ENCODE measurements at places on chromosomes 4 and X. TPM values are rescaled to one million over a fixed set of nuclear protein-coding genes. Genes with fewer than 3 reads are reported as not detected.

ATP8A1 gene
- 54.6 TPM for total RNA-seq

DNA sequence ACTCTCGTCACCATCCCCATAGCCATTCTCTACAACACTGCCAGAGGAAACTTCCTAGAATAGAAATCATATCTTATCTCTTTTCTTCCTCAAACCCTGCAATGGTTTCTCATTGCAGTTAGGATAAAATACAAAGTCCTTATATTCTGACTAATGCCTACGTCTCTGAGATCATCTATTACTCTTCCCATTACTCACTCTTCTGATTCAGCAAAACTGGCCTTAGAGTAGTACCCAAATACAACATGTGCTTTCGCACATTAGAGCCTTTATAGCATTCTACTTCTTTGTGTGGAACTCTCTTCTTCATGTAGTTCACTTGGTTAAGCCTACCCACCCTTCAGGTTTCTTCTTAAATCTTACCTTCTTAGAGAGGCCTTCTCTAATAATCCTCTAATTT is 28.0 kb downstream of the LHFPL1 start:
- no peak for DNase-seq

GRCh38 chr4:133059117-133059516 is 90.0 kb upstream of the PCDH10 start:
- no peak for DNase-seq

GRCh38 chr4:68765876-68766275 is 49.9 kb upstream of the UGT2B10 start:
- no peak for DNase-seq

- no peak for DNase-seq
These were observed 56.4 kb upstream of the SCML1 start for GRCh38 chrX:17680732-17681413.

Measured in sciatic nerve (tissue), 2 donors.